ENCODE measurements at places on chromosomes 6 and 20. TPM values are rescaled to one million over a fixed set of nuclear protein-coding genes. Genes with fewer than 3 reads are reported as not detected.

DNA sequence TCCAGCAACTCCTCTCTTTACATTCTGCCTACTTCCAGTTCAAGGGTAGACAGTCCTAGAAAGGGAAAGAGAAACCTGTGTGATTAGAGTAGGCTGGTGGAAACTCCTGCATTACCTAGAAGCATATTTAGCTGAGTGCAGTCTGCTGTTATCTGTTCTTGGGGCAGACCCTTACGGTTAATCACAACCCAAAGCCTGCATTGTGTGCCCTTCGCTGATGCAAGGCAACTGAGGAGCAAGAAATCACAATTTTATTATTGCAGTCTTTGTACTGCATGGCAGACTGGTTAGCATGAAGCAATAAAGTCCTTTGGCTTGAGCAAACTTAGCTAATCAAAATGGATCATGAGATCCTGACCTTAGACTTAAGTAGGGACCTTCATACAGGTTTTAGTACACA, 1.5 kb upstream of the GOPC start:
- DNase-seq, result no peak

DNA sequence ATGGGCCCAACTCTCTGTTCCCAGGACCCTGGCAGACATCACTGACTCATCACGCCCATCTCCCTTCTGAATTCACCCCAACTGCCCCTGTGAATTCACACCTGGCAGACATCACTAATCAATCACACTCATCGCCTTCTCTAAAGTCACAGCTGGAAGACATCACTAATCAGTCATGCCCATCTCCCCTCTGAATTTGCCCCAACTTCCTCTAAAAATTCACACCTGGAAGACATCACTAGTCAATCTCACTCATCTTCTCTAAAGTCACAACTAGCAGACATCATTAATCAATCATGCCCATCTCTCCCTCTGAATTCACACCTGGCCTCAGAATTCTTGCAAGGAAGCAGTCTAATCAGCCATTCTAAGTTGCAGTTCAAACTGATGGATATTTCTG, 111.1 kb downstream of the FOXA2 start:
- DNase-seq, result no peak

DNA sequence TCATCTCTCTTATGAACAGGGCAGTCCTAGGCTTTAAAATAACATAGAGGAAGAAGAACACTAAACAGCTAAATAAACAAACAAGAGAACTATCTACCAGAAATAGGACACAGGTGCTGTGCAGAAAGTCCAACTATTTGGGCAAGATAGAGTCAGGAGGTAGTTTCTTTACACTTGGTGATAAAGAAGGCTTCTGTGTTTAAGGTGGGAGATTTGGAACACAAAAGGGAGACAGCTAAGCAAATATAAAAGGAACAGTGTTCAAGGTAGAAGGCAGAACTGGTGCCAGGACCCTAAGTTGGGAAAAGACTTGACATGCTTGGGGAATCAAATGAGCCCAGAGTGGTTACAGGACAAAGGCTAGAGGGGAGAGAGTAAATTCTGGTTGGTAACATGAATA, 110.5 kb downstream of the MANEA start:
- DNase-seq, result no peak

- no peak for DNase-seq
Measured at GRCh38 chr20:21100578-21101452, 5.3 kb downstream of the LINC00237 start.

DNA sequence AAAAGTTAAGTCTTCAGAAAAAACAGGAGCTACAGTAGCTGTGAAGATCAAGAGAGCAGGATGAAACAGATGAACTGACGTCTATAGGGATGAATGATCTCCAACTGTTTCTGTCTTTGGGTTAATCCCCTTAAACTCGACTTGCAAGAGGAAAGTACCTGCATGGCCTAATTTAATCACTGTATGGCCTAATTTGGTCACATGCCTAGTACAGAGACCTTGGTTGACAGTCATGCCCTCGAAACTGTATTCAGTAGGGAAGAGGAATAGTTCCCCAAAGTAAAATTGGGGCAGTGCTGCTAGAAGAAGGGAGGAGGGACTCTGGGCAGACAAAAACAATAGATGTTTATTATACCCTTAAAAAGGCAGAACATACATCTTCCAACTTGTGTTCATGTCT, 10.0 kb upstream of the SMAP1 start:
- no peak for DNase-seq

DNA sequence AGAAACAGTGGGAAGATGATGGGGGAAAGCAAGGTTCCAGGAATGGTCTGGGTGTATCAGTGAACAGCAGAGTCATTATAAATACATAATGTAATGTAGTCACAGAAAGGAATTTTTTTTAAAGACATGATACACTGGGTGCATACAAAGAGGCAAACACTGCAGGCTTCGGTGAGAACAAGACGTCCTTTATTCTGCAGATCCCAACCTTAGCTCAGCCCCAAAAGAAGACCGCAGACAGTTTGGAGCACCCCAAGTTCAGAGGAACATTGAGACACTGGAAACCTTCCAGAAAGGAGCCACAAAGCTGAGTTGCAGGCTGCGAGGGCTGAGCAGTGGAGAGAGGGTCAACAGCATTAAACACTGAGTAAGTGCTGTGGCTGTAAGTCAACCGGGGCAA, 30.6 kb upstream of the FOXC1 start:
- DNase-seq, result no peak

The GRM1 gene
- polyA plus RNA-seq, result 0.62 TPM

The MEI4 gene
- polyA plus RNA-seq, result 0.11 TPM

The MCHR2 gene
- polyA plus RNA-seq, result not detected

The SLC32A1 gene
- not detected for polyA plus RNA-seq

The HSPA1L gene
- 1.9 TPM for polyA plus RNA-seq

Measured in heart left ventricle (tissue), 16 donors.